ENCODE measurements at places on chromosomes 1 and 21.
A peak's percentile ranks its signal among the peaks of the same experiment; 100 is the strongest.

GRCh38 chr1:72366466-72366865 lies 84.1 kb upstream of the NEGR1 start:
- DNase-seq = no peak

DNA sequence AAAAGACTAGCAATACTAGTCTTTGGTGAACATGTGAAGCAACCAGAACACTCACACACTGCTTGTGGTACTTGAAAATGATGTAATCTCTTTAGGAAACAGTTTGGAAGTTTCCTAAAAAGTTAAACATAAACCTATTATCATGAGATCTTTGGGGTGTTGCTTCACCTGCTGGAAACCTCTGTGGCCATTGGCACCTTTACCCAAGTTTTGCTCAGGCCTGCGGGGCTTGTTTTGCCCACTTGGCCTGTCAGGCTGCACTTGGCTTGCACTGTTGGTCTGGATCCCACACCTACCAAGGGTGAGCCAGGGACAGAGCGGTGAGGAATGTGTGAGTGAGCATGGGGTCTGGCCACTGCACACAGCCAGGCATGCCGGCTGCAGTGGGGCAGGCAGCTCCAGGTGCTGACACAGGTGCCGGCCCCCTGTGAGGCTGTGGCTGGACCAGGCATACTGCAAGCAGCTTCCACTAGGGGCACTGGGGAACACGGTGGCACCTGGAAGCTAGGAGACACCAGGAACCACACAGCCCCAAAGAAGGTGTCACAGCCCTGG lies 14.4 kb upstream of the FNBP1L start:
- no peak for DNase-seq

GRCh38 chr1:230174471-230175162 lies 107.6 kb downstream of the GALNT2 start:
- no peak for DNase-seq

GRCh38 chr1:204286831-204287421 lies 72.8 kb downstream of the PLEKHA6 start:
- DNase-seq = peak; percentile 26

GRCh38 chr1:162029157-162029556 lies 5.5 kb upstream of the OLFML2B start:
- DNase-seq = no peak

DNA sequence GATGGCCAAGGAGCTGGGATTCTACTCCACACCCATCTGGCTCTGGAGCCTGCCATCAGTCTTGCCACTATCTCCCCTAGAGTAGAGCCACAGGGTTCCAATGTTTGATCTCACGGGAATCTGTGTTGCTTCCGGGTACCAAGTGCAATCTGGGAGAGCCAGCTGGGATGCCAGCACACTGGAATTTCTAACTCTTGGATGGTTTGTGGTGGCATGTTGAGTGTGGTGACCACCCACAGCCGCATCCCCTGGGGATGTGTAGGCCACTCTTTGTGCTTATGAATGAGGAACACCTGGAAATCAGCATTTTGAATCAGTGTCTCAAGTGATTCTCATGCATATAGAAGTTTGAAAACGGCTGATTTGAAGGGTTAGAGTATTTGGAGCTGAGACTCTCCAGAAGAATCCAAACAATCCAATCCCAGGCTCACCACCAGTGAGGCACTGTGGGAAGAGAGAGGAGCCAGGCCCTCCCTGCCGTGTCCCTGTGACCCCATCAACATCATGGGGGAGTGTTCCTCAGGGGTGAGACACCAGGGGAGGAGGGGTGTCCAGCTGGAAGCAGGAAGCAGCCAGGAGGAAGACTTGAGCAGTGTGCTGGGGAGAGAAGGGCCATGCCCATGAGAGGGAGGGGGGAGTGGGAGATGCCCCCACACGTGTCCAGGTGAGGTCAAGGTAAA lies 13.4 kb downstream of the FBLIM1 start:
- DNase-seq = no peak

GRCh38 chr1:8193840-8194406 lies 124.0 kb upstream of the SLC45A1 start:
- no peak for DNase-seq

- no peak for DNase-seq
Measured at GRCh38 chr1:25727635-25728286, 72.2 kb upstream of the SELENON start.

GRCh38 chr1:162878000-162878596 lies 17.1 kb upstream of the CCDC190 start:
- no peak for DNase-seq

DNA sequence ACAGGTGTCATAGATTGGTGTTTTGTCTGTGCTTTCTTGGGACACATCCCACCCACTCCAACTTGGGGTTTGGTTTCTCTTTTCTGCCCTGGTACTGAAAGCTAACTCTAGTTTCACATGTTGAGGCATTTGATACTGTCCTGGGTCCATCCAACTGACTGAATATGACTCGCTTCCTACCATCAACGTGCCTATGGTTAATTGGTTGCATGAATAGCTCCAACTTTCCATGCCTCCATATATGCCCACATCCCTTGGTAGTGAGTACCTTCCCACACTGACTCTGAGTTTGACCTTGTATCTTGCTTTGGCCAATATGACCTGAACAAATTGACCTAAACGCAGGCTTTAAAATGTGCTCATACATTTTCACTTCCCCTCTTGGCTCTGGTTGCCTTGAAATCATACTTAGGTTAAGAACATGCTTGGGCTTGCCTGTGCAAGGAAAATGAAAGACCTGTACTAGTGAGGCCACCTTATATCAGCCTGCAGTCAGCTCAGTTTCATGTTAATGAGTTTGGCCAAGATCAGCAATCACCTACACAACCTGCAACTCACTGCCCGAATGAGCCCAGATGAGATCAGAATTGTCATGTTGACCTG lies 81.0 kb upstream of the KCNK2 start:
- no peak for DNase-seq

All from memory B cell (primary cell).